ENCODE measurements at places on chromosomes 2 and 18. TPM values are rescaled to one million over a fixed set of nuclear protein-coding genes. Genes with fewer than 3 reads are reported as not detected.

WNT10A gene
- polyA plus RNA-seq: not detected

COLEC12 gene
- 0.11 TPM for polyA plus RNA-seq

ZSWIM2 gene
- not detected for polyA plus RNA-seq

CAVIN2 gene
- polyA plus RNA-seq: 28.1 TPM

TFPI gene
- polyA plus RNA-seq: 436 TPM

All from HepG2 (cell line).